DMS79 (cell line): ENCODE measurements at places on chromosomes 7 and 10.

GRCh38 chr7:151062399-151063211 lies 3.2 kb downstream of the SLC4A2 start:
- no peak for DNase-seq

- no peak for DNase-seq
Measured at GRCh38 chr7:68420342-68421192, 1177.7 kb upstream of the AUTS2 start.

DNA sequence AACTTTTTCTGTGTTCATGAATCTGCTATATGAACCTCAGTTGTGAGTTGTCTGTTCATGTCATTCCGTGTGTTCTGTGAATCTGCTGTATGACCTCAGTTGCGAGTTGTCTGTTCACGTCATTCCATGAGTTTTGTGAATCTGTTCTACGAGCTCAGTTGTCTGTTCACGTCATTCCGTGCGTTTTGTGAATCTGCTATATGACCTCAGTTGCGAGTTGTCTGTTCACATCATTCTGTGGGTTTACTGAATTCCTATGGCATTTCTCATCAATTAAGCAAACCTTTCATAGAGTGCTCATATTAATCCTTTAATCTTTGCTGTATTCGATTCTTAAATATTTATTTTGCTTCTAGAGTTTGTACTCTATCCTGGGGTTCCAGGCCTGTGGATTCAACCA lies 150.6 kb downstream of the DIP2C start:
- DNase-seq = no peak

DNA sequence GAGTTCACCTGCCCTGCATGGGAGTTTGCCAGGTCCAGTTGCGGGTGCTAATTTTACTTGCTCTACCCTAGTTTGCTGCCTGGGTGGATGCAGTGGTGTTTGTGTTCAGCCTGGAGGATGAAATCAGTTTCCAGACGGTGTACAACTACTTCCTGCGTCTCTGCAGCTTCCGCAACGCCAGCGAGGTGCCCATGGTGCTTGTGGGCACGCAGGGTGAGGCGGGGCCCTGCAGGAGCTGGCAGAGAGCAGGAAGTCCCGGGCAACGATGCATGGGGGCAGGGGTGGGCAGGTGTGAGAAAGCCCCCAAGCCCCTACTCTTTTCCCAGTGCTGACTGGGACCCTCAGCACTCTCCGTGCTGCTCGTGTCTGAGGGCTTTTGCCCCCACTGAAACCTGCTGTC lies 31.3 kb downstream of the AGAP3 start:
- no peak for DNase-seq

GRCh38 chr10:29346296-29347001 lies 57.6 kb downstream of the LYZL1 start:
- DNase-seq = no peak

GRCh38 chr7:24786941-24787340 lies 29.7 kb upstream of the GSDME start:
- DNase-seq = no peak

GRCh38 chr7:96211954-96212353 lies 109.9 kb downstream of the SLC25A13 start:
- DNase-seq = no peak

GRCh38 chr10:44990302-44990655 lies 10.4 kb upstream of the ZNF22 start:
- DNase-seq = no peak

DNA sequence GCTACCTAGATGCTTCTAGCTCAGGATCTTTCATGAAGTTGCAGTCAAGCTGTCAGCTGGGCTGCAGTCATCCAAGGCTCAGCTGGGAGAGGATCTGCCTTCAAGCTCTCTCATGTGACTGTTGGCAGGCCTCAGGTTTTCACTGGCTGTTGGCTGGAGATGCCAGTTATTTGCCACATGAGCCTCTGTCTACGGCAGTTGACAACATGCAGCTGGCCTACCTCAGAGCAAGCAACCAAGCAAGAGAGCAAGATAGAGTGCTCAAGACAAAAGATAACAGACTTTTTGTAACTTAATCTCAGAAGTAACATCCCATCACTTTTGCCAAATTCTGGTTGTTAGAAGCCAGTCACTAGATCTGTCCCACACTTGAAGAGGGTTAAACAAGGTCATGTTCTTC lies 125.8 kb downstream of the TPST1 start:
- DNase-seq = no peak

DNA sequence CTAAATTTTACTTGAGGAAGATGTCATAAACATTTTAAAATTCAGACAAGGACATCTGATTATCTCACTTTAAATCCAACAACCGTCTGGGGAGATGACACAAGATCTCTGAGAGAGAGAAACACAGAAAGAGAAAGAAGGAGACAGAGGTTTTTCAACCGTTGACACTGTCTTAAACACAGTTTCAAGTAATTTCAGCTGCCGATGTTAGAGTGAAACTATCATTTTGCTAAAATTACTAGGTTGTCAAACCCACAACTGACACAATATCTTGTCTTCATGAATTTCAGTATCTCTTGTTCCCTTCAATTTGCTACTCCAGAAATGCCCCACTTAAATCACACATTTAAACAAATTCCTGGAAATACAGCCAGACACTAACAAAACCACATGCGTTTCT lies 174.8 kb downstream of the RAPGEF5 start:
- DNase-seq = no peak

- no peak for DNase-seq
Measured at GRCh38 chr7:30921540-30922401, 10.1 kb downstream of the AQP1 start.

DNA sequence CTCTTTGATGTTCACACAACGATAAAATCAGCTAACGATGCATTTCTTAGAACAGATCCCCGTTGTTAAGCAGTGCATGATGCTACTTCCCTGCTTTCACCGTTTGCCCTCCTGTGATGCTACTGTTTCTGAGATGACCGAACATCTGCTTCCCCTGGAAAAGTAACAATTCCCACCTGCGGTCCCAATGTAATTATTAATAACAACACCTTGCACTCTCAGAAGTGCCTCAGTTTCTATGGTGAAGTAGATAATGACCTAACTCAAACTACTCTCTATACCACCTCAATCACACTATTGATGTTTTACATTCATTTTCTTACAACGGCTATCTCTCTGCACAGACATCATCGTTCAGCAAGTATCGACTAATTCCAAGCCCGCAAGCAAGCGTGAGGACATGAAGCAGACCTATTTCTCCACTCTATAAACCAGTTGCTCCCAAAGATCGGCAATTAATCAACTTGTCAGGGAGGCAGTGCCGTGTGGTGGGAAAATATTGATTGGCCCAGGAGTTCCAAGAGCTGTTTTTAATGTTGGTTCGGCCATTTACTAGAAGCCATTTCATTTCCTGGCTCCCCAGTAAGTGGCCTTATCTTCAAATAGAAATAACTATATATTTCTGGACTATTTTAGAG lies 42.7 kb downstream of the FAM107B start:
- no peak for DNase-seq
